Neural progenitor cell (in vitro differentiated cells): ENCODE measurements at places on chromosomes 16 and 17.
A peak's percentile ranks its signal among the peaks of the same experiment; 100 is the strongest.

DNA sequence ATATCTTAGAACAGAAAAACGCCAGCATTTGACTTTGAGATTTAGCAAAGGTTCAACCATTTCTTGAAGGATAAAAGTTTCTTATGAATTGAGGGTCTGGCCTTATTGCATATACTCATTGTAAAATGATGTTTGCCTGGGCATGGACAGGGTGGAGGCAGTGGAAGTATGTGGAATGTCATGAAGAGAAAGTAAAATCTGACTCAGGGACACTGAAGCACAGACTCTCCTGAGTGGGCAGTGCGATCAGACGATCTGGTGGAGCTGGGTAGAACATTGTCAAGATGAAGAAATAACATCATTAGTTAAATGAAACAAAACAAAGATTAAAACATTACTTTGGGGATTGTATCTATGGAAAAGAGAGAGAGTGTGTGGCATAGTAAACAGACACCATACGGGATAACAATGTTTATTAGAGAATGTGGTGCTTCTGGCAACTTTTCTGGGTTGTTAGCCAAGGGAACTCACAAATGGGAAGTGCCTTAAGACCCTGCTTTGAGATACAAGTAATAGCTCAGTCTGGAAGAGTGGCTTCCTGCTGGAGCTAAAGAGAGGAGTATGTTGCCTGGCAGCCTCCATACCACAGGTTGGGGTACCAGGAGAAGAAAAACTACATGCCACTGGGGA lies 4.4 kb downstream of the MAP3K3 start:
- DNase-seq, result no peak

DNA sequence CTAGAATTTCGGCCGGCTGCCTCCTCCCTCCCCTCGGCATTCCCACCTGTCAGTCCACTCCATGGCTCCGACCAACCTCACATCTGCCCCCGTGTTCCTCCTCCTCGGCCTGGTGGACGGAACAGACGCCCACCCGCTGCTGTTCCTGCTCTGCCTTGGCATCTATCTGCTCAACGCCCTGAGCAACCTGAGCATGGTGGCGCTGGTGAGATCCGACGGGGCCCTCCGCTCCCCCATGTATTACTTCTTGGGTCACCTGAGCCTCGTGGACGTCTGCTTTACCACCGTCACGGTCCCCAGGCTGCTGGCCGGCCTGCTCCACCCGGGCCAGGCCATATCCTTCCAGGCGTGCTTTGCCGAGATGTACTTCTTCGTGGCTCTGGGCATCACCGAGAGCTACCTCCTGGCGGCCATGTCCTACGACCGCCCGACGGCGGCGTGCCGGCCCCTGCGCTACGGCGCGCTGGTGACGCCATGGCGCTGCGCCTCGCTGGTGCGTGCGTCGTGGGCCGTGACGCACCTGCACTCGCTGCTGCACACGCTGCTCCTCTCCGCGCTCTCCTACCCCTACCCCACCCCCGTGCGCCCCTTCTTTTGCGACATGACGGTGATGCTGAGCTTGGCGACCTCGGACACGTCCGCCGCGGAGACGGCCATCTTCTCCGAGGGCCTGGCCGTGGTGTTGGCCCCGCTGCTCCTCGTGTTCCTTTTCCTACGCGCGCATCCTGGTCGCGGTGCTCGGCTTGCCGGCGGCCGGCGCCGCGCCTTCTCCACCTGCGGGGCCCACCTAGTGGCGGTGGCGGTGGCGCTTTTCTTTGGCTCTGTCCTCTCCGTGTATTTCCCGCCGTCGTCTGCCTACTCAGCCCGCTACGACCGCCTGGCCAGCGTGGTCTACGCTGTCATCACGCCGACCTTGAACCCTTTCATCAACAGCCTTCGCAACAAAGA lies at the start of gene OR3A2:
Gene OR3A2, minus strand, starts transcription at position 440 of the 948 bp plus-strand sequence.
- DNase-seq, result peak; percentile 1

- no peak for DNase-seq
These were observed 42.4 kb downstream of the TOM1L2 start for GRCh38 chr17:17929655-17930380.

GRCh38 chr17:69764146-69764545 lies 310.9 kb upstream of the KCNJ16 start:
- DNase-seq, result no peak

DNA sequence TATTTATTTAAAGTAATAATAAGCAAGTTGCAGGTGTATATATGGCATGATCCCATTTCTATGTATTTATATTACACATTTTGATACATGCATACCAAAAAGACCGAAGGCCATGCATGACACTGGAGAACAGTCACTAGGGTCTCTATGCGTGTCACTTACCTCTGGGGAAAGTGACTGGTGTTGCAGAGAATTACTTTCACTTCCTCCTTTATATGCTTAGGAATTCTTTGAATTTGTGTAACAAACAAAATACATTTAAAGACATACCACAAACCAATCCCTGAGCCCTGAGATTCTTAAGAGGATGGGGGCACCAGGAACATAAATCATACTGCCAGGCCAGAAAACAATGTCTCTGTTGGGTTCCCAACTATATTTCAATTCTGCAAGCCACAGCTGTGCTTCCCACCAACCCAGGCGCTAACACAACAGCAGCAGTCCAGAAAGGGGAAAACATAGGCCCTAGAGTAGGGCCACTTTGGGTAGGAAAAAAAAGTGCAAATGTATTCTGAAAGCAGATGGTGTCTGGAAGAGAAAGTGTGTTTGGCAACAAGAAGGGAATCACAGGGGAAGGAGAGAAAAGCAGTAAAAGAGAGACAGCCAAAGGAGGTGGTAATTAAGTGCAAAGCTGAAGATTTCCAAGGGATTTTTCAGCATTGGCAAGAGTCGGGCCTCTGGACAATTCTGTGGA lies 24.5 kb upstream of the HYDIN start:
- no peak for DNase-seq

GRCh38 chr16:73010150-73010676 lies 37.7 kb downstream of the ZFHX3 start:
- DNase-seq, result peak; percentile 53

- DNase-seq, result no peak
These were observed 40.9 kb upstream of the MEOX1 start for GRCh38 chr17:43702637-43703036.

GRCh38 chr17:7218166-7218565 lies 1.5 kb downstream of the DLG4 start:
- no peak for DNase-seq

- DNase-seq, result no peak
These were observed 84.6 kb upstream of the ERCC4 start for GRCh38 chr16:13835387-13835786.

- peak; percentile 53 for DNase-seq
These were observed 721 bp downstream of the TBCD start for GRCh38 chr17:82752371-82753200.

DNA sequence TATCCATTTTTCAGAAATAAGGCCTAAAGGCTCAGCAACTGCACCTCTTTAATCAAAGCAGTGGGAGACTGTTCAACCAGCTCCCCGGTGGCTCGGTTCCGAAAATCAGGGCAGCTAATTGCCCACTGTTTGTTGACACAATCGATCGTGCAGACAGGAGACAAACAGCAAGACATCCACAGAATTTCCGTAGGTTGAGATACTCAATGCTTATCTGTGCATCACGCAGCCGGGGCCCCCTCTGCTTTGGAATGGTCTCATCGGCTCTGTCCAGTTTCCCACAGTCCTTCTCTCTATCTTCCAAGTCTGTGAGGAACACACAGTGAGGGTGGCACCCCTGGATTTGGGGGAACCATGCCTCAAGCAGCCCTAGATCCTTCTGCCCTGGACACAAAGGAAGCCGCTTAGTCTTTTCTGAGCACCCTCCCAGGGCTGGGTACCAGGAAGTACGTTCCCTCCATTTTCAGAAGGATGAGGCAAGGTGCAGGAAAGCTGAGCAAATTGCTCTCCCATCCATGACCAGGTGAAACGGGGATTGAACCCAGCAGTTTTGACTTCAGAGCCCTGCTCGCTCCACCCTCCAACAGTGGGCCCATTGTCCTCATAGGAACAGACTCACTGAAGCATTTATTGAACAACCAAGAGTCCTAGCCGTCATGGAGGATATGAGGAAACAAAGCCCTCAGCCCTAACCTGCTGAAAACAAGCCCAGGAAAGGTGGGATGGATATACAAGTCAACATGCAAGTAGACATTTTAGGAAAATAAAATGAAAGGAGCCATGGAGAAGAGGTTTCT lies 70.7 kb downstream of the C16orf95 start:
- DNase-seq, result no peak

GRCh38 chr17:39769974-39770587 lies 32.3 kb downstream of the GRB7 start:
- DNase-seq, result no peak

- DNase-seq, result no peak
These were observed 405.5 kb downstream of the TMEM114 start for GRCh38 chr16:8184854-8185253.

DNA sequence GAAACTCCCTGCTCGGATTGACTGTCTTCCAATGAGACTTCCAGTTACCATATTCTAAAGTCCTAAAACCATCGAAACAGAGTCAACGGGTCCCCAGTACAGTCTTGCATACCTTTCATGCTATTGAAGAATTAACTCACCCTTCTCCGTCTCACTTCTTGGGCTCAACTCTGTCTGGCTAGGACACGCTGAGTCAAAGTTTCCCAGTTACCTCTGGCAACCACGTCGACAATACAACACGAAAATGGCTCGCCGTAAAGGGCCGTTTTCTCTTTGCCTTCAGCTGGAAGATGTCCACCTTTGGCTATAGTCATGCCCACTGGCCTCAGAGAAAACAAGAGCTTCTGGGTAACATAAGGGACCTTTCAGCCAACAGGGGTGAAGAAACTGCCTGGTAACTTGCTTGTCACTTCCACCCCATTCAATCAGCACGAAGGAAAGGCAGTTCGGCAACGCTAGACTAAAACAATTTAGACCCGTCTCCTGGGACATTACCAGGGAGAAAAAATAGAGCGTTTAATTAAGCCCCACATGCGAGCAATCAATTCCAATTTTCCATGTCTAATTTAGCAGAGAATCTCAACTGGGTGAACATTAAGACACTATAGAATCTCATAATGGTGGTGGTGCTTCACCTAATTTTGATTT lies 21.5 kb downstream of the KCNG4 start:
- no peak for DNase-seq

- peak; percentile 71 for DNase-seq
These were observed 44.5 kb downstream of the LAT start for GRCh38 chr16:29029168-29029994.

- no peak for DNase-seq
These were observed 14.4 kb upstream of the FBXO47 start for GRCh38 chr17:38981636-38982035.

DNA sequence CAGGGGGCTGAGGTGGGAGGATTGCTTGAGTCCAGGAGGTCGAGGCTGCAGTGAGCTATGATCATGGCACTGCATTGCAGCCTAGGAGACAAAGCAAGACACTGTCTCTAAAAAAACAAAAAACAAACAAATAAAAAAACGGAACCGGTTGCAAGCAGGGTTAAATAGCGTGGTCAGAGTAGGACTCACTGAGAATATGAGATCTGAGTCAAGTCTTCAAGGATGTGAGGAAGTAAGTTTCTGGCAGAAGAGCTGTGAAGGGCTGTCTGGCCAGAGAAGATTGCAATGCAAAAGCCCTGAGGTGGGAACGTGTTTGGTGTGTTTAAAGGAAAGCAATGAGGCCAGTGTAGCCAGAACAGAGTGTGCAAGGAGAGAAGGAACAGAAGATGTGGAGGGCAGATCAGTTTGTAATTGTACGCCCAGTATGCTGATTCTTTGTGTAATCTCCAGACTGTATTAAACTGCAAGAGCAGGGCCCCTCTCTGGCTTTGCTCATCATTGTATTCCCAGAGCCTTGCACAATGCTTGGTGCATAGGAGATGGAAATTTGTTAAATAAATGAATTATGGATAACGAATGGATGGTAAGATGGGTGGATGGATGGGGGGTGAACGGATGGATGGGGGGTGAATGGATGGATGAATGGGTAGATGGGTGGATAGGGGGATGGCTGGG lies 6.3 kb downstream of the G6PC1 start:
- no peak for DNase-seq

GRCh38 chr17:60134396-60135150 lies 15.2 kb upstream of the CA4 start:
- no peak for DNase-seq

DNA sequence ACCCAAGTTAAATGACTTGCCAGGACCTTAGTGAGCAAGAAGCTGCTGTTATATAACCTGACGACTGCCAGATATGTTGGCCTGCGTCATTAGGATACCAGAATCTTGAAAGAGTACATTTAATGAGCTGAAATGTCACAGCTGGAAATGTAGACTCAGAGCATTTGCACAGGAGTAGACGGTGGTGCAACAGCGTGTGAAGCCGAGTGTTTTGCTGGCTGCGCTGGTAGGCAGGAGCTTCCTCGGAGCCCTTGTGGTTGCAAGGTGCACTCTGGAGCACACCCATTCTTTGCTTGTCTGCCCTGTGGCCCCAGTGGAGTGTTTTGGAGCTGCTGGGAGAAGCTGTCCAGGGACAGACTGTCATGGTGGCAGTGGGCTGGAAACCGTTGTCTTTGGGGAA lies 79.3 kb downstream of the BANP start:
- DNase-seq, result no peak

- DNase-seq, result no peak
These were observed 174.2 kb downstream of the PRKCB start for GRCh38 chr16:24009955-24010354.

DNA sequence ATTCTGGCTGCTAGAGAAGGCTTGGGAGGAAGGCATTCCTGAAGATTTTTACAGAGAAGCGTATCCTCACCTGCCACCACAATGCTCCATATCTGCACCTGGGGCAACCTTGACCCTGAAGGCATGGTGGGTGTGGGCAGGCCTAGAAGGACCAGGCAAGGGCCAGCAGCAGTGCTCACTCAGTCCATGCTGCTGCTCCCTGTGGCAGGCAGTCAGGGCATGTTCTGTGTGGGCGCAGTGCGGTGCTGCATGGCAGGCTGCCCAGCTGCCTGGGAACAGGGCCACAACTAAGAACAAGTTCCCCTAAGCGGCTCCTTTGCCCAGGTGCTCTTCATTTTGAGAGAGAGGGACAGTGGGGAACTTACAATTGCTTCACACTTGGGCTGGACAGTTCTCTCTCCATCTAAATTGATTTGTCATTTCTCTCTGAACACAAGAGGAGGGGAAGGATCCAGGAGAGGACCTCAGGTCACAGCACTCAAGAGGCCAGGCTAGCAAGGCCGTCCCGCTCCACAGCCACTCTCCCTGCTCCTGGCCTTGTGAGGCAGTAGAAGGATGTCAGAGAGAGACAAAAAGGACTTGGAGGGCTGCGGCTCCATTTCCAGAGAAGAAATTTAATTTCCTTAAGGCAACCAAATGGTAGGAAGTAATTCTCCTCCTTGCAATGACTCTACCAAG lies 158.8 kb downstream of the AATF start:
- DNase-seq, result no peak

- DNase-seq, result peak; percentile 66
These were observed 59.8 kb upstream of the FBXO47 start for GRCh38 chr17:39026980-39027451.

- DNase-seq, result peak; percentile 52
These were observed 58.7 kb downstream of the CMC2 start for GRCh38 chr16:80947708-80948625.

DNA sequence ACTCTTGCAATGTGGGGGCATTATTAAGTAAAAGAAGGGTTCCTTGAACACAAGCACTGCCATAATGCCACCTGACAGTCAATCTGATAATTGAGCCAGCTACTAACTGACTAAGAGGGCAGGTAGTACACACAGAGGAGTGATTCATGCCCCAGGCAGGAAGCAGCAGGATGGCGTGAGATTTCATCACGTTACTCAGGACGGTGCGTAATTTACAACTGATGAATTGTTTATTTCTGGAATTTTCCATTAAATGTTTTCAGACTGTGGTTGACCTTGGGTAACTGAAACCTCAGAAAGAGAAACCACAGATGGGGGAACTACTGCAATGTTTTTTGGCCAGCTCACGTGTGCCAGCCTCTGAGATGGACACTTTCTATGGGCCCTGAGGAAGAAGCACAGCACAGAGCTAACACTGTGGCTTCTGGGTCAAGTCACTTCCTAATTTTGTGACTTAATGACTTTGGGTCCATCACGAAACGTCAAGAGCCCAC lies 46.7 kb downstream of the C17orf67 start:
- no peak for DNase-seq
